ENCODE measurements at places on chromosomes 6 and 20.

DNA sequence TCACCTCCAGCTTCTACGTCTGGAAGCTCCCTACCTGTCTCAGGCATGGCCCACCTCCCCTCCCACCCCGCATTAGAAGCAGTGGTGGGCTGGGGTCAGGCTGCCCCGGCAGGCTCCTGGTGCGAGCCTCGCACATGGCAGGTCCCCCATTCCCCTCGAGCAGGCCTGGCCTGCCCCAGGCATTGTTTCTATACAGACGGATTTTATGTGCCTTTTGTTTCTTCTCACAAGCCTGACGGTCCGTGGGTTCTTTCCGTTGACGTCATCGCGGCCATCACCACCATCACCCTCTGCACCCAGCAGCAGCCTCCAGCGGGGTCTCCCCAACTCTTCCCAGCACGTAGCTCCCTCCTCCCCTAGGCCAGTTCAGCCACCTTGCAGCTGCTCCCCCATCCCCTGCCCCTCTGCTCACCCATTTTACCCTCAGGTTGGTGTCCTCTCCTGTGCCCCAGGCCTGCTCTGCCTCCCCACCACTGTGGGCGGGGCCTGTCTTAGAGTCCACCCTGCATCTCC is 4.6 kb downstream of the CST7 start:
- no peak overlapping the region for H3K27ac ChIP-seq
- peaks cover 18% of the 10 kb centered on the region for H3K36me3 ChIP-seq
- DNase-seq, result no peak
- H3K27me3 ChIP-seq, result no peaks in the 10 kb centered on the region
- peaks cover 48% of the 10 kb centered on the region for H3K4me1 ChIP-seq

DNA sequence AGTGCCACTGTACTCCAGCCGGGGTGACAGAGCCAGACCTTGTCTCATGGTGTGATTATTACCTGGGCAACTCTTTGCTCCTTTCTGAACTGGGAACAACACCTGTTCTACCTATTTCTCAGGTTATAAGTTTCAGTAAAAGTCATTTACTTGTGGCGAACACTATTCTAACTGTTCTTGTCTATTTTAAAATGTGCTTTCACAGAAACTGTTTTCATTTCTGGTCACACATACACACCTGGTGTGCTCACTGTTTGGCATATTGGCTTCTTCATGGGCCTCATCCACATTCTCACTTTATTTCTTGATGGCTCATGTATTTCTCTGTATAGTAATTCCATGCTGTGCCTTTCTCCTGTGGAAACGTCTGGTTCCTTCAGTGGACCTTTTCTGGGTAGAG is 30.5 kb upstream of the XRN2 start:
- H3K36me3 ChIP-seq, result no peaks in the 10 kb centered on the region
- no peak for DNase-seq
- no peaks in the 10 kb centered on the region for H3K4me1 ChIP-seq
- H3K4me3 ChIP-seq, result no peak overlapping the region

DNA sequence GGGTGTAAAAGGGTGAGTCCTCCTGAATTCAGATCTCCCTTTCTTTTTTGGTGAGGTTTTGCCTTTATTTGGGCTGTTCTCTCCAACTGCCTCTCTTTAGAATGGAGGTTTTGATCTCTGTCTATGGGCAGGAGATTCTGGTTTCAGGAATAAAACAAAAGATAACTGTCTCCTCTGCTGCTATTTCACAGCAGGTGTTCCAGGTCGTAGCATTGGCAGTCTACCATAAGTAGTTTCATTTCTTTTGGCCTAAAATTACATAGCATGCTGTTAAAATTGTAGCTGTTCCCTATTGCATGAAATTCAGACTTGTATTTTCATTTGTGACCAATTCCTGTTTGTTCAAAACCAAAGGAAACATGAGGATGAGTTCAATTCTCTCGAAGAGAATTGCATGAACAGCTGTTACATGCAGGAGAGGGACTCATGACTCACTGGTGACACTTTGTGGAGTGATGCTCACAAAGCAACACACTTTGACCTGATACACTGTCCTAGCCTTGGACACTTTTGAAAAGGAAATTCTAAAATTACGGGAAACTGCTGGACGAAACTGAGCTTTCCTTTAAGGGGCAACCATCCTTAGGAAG is 76.8 kb upstream of the SIRPG start:
- no peaks in the 10 kb centered on the region for H3K36me3 ChIP-seq
- H3K27ac ChIP-seq, result no peak overlapping the region
- peak overlapping the region; percentile 21 for H3K4me3 ChIP-seq
- peak; percentile 37 for DNase-seq
- H3K4me1 ChIP-seq, result peaks cover 33% of the 10 kb centered on the region
- no peaks in the 10 kb centered on the region for H3K27me3 ChIP-seq

- no peaks in the 10 kb centered on the region for H3K27me3 ChIP-seq
- H3K4me1 ChIP-seq, result peaks cover 3% of the 10 kb centered on the region
Observed at GRCh38 chr6:150992703-150993102, 127.2 kb downstream of the MTHFD1L start.

DNA sequence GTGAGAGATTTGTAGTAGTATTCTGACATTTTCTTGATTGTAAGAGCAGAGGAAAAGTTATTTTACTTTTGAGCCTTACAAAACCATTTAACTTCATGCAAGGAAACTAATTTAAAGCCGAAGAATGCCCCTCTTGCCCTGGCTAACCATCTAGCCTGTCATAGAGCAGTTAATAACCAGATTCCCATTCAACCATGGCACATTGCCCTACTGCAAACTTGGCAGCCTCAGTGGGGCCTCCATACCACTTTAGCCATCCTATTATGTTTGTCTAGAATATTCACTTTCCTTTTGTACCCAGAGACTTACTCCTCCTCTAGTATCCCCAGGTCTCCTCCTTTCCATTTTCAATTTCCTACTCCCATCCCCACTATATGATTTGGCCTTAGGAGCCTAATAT is 230.9 kb downstream of the TBC1D7 start:
- H3K27me3 ChIP-seq, result peaks cover 4% of the 10 kb centered on the region
- DNase-seq, result no peak
- no peak overlapping the region for H3K4me3 ChIP-seq

- DNase-seq, result no peak
- no peak overlapping the region for H3K4me3 ChIP-seq
- no peaks in the 10 kb centered on the region for H3K27me3 ChIP-seq
- H3K4me1 ChIP-seq, result peaks cover 39% of the 10 kb centered on the region
Observed at GRCh38 chr6:16140607-16141006, 11.7 kb downstream of the MYLIP start.

GRCh38 chr20:34558320-34559218 is at the start of gene MAP1LC3A:
Gene MAP1LC3A (plus strand): TSS chr20:34558718. CDS start chr20:34558869, 151 bp downstream.
- H3K4me3 ChIP-seq, result peak within 1 kb of the TSS; percentile 85
- peaks cover 4% of the 10 kb centered on the region for H3K4me1 ChIP-seq
- no peaks in the 10 kb centered on the region for H3K36me3 ChIP-seq
- peak within 1 kb of the TSS; percentile 96 for H3K27ac ChIP-seq
- H3K27me3 ChIP-seq, result no peaks in the 10 kb centered on the region

- H3K4me1 ChIP-seq, result no peaks in the 10 kb centered on the region
- H3K27me3 ChIP-seq, result no peaks in the 10 kb centered on the region
- H3K36me3 ChIP-seq, result no peaks in the 10 kb centered on the region
- no peak for DNase-seq
- no peak overlapping the region for H3K4me3 ChIP-seq
Observed at GRCh38 chr20:20188647-20189046, 136.3 kb downstream of the CFAP61 start.

- no peaks in the 10 kb centered on the region for H3K4me1 ChIP-seq
- no peak for DNase-seq
- H3K27me3 ChIP-seq, result peaks cover 2% of the 10 kb centered on the region
- H3K36me3 ChIP-seq, result no peaks in the 10 kb centered on the region
- H3K27ac ChIP-seq, result no peak overlapping the region
Observed at GRCh38 chr6:167161851-167162467, 4.2 kb upstream of the GPR31 start.

- H3K27ac ChIP-seq, result no peak overlapping the region
- DNase-seq, result no peak
- H3K4me1 ChIP-seq, result no peaks in the 10 kb centered on the region
- no peak overlapping the region for H3K4me3 ChIP-seq
- no peaks in the 10 kb centered on the region for H3K27me3 ChIP-seq
Observed at GRCh38 chr20:22496817-22497216, 87.6 kb downstream of the FOXA2 start.

- no peak for DNase-seq
- H3K4me1 ChIP-seq, result no peaks in the 10 kb centered on the region
- no peaks in the 10 kb centered on the region for H3K36me3 ChIP-seq
Observed at GRCh38 chr6:85127696-85128243, 322.1 kb upstream of the NT5E start.

DNA sequence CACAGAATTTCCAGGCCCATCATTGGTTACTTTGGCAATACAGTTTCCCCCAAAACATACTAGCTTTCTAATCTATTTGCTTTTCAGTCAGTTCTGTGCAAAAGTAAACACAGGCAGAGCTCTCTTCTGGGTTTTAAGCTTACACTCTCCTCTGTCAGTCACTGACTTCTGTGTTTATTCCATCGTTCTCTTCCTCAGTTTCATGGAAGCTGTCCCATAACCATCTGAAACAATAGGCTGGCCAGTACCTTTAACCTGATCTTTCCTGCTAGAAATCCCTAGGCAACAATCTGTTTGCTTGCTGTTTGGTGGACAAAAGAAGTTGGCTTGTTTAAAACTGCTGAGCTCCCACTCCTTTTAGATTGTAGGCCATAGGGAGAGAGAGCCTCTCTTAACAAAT is 431.5 kb downstream of the HACE1 start:
- H3K4me3 ChIP-seq, result no peak overlapping the region
- H3K27ac ChIP-seq, result no peak overlapping the region
- no peaks in the 10 kb centered on the region for H3K4me1 ChIP-seq
- no peaks in the 10 kb centered on the region for H3K36me3 ChIP-seq
- no peaks in the 10 kb centered on the region for H3K27me3 ChIP-seq

DNA sequence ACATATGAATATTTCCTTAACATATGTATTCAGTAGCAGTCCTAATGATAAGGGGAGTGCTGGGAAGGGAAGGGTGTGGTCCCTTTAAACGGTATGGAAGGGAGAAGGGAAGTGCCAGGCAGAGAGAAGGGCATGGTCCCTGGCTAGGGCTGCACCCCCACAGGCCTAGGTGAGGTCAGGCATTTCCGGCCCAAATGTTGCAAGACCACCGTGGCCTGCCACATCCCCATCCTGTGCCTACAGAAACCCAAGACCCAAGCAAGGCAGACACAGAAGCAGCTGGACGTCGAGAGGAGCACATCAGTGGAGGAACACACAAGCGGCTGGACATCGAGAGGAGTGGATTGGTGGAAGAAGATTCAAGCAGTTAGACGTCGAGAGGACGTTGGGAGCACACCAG is 5.9 kb downstream of the RRAGD start:
- no peak overlapping the region for H3K27ac ChIP-seq
- H3K4me3 ChIP-seq, result no peak overlapping the region
- no peak for DNase-seq

GRCh38 chr6:117552618-117553017 is 49.7 kb downstream of the GOPC start:
- H3K4me1 ChIP-seq, result peaks cover 32% of the 10 kb centered on the region
- no peak for DNase-seq
- no peak overlapping the region for H3K4me3 ChIP-seq
- H3K27ac ChIP-seq, result no peak overlapping the region
- no peaks in the 10 kb centered on the region for H3K36me3 ChIP-seq
- no peaks in the 10 kb centered on the region for H3K27me3 ChIP-seq

- no peaks in the 10 kb centered on the region for H3K27me3 ChIP-seq
- H3K27ac ChIP-seq, result no peak overlapping the region
- H3K36me3 ChIP-seq, result no peaks in the 10 kb centered on the region
- H3K4me1 ChIP-seq, result peaks cover 45% of the 10 kb centered on the region
- H3K4me3 ChIP-seq, result peak overlapping the region; percentile 1
- DNase-seq, result peak; percentile 61
Observed at GRCh38 chr6:26358511-26358981, 6.5 kb upstream of the BTN3A2 start.

DNA sequence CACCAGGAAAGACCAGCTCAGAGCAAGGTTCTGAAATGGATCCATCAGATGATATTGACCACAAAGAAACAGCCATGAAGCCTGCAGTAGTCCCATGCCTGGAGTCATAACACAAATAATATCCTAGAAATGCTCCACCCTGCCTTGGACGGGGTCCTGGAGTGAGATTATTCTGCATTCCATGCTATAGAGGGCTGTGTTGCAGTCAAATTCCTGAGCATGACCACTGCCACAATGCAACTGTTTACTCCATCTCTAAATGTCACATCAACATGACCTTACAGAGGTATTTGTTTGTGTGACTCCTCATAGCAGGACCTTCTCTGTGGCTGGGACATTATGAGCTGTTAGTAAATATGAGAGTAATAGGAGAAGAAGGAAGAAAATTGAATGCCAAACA is 257.5 kb upstream of the TCF21 start:
- H3K4me1 ChIP-seq, result no peaks in the 10 kb centered on the region
- DNase-seq, result no peak
- no peaks in the 10 kb centered on the region for H3K27me3 ChIP-seq

GRCh38 chr20:5504061-5504739 is 187.4 kb upstream of the PROKR2 start:
- DNase-seq, result no peak
- H3K27me3 ChIP-seq, result no peaks in the 10 kb centered on the region
- H3K27ac ChIP-seq, result no peak overlapping the region
- H3K4me1 ChIP-seq, result no peaks in the 10 kb centered on the region
- H3K4me3 ChIP-seq, result no peak overlapping the region

DNA sequence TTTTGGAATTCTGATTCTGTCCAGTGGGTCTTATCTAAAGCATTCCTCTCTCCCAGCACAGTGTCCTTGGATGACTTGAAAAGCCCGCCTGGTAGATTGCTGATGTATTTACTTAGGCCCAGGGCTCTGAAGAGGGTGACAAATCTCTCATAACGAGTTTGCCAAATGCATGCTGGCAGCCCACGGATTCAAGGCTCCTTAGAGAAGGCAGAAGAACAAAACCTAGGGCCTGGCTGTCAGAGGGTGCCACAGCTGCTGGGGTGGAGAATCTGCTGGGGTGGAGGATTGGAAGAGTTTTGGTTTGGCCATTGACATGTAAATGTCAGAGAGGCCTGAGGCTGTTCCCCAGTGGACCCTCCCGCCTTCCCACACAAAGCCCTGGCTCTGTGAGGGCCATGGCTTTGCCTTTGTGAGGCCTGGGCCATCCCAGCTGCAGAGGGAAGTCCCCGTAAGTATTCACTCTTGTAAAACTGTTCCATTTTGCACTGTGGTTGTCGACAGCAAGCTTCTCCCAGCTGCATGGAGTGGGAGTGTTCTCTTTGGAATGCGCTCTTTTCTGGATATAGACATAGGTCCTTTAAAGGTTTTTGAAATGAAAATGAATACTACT is 50.3 kb downstream of the ANKRD6 start:
- no peak for DNase-seq
- no peak overlapping the region for H3K4me3 ChIP-seq
- no peaks in the 10 kb centered on the region for H3K27me3 ChIP-seq
- H3K4me1 ChIP-seq, result no peaks in the 10 kb centered on the region
- H3K36me3 ChIP-seq, result no peaks in the 10 kb centered on the region
- H3K27ac ChIP-seq, result no peak overlapping the region

Data from CD4-positive, CD25-positive, alpha-beta regulatory T cell (primary cell).